Activated naive CD4-positive, alpha-beta T cell (primary cell): ENCODE measurements at places on chromosomes 5 and 9.

DNA sequence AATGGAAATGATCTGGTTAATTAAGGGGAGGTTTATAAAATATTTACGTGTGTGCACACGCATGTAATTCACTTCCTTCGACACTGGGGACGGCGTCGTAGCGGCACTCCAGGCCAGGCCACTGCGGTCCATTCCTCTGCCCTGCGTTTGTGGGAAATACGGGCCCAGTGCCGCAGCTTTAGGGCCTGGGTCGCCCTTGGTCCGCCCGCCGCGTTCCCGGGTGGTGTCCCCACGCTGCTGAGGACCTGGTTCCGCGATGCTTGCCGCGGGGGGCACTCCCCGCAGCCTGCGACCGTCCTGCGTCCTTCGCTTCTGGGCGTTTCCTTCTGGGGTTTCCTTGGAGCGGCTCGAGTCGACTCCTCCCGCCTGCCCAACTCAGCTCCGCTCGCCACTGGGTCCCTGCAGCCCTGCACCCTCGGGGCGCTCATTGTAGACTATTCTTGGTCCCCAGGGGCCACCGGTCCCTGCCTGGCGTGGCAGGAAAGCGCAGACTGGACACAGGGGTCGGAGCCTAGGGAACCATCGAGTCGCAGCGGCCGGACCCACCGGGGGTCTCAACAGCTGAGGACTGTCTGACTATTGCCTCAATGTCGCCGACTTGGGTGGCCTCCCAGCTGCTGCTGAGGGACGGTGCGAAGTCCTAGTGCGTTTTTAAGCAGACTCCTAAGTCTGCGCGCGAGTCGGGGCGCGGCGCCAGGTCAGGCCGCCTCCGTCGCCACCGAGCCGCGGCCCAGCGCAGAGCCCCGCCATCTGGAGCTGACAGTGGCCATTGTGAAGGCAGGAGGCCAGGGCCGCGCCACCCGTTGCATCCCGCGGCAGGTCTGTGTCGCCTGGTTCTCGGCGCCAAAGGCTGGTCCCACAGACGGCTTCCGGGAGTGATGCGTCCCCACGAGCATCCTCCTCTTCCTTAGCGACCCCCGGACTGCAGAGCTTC is 4.4 kb upstream of the IRX1 start:
- no peak for DNase-seq

DNA sequence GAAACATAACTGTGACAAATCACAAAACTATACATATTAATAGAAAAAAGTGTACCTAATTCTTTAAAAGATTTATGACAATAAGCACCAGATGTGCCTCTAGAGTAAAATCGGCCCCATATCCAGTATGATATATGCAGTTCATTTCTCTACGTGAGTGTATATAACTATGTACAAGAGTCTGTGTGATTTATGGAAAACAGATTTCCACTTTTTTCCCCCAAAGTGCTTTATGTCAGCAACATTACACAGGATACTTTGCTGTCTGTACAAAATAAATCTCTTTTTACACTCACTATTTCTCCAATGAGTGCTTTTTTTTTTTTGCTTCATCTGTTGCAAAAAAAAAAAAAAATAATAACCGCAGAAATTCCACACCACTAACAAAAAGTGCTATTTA is 298.8 kb upstream of the RFX3 start:
- DNase-seq, result no peak

DNA sequence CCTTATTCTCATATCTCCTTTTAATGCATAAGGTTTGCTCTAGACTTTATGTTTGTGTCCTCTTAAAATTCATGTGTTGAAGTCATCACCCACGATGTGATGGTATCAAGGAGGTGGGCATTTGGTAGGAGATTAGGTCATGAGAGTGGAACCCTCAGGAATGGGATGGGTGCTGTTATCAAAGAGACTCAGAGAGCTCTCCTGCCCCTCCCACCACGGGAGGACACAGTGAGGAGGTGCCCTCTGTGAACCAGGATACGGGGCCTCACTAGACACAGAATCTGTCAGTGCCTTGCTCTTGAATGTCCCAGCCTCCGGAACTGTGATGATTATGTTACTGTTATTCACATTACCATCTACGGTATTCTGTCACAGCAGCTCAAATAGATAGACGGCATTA is 359.0 kb downstream of the IRX1 start:
- DNase-seq, result no peak

DNA sequence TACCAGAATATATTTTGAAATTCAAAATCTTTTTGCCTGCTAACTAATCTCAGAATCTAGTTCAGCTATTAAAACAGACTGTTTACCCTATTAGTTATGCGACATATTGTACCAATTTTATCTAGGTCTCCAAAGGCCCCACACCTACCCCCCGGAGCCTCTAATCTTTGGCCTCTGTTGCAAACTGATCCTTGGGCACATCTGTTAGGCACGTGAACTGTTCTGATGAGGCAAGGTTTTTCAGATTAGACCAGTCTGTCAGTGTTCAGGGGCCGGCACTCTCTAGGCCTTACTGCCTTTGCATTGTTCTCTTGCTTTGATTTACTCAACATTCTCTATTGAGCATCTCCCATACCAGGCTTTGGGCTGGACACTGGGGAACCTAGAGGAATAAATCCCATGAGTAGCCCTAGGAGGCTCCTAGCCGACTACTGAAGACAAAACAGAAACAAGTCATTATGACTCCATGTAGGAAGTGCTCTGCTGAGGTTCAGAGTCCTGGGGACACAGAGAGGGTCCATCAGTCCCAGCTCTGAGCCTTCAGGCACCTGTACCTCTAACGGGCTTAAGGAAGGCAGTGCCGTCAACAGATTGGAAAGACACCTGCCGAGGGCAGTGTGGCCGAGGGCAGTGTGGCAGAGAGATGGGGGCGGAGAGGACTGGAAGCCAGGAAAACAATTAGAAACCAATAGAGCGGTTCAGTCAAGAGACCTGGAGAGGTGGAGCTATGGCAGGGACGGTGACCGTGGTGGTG is 245.1 kb downstream of the AOPEP start:
- DNase-seq, result no peak

DNA sequence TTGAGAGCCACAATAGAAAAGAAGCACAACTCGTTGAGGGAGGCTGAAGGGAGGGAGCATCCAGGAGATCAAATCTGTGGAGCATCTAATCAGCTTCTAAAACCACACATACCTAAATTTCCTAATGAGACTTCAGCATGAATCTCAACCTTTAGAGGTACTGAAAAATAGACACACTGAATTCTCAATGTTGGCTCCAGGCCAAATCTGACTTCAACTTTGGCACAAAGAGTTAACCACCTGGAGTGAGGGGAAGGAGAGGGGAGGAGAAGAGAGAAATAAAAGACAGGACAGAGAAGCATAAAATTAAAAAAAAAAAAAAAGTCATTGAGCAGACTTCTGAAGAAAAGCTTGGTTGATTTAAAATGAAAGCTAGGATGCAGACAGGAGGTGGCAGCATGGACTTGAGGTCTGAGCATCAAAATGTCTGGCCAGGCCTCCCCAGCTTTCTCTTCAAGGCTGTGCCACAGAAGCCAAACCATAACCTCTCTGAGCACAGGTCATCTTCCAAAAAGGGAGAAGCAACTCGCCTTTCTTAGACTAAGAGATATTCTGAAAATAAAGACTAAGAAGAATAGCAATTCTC is 205.6 kb downstream of the DENND1A start:
- no peak for DNase-seq

DNA sequence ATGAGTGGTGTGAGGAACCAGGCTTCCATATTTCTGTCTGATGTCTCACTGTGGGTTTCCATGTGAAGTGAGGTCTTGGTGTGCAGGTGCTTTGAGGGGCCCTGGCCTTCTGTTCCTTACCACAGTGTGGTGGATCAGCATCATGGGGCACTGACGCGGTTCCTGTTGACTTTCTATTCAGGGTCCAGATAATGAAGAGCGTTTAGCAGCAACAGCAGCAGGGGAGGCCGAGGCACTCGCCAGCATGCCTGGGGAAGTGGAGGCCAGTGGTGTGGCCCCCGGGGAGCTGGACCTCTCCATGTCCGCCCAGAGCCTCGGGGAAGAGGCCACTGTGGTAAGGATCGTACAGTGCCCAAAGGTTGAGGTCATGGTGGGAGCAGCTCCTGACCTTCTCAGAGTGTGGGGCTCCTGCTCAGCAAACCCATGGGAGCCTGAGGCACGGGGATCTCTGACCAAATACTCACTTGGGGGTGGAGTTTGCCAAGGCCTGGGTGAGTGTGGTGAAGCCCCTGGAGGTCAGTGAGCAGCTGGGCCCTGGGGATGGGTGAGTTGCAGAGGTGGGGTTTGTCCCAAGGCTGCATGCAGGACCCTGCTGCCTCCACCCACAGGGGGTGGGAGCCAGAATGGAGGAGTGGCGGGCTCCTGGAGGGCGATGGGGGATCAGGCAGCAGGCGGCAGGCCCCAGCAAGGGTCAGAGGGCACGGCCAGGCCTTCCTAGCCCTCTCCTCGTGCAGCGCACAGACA is 61.2 kb downstream of the COL15A1 start:
- no peak for DNase-seq

DNA sequence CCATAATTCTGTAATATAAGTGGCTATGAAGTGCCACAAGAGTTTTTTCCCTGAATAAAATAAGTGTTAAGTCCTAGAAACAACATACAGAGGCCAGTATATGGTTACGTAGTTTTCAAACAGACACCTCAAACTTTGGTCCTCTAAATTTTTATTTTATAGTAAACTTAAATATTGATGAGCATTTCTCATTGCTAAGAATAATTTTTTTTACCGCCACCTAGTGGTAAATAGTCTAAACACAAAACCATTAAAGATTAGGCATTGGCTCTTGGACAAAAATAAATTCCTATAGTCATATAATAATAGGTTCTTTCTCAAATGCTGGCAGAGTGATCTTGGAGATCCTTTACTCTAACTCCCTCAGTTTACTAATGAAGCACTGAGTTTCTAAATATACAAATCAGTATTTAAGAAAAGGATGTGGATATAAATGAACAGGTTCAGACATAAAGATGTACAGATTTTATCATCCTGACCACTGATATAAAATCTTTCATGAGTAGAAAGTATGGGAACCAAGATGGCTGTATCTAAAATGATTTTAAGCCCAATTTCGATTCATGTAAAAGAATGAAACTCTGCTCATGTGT is 136.2 kb downstream of the FANCC start:
- no peak for DNase-seq

DNA sequence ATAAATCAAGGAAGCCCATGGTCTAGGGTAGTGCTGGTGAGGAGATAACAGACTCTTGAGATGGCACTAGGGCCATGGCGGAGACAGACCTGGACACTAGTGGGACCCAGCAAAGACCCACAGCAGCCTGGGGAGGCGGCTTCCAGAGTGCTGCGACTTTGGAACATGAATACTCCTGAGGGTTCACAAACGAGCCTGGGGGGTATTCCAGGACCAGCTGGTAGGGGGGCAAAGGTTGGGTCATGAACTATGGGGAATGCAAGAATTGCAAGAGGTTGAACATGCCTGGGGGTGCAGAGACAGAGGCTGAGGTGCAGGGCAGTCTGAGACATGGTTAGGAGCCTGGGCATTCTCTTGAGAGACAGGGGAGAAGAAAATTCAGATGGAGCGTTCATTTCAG is 43.8 kb upstream of the SPTLC1 start:
- DNase-seq, result no peak

DNA sequence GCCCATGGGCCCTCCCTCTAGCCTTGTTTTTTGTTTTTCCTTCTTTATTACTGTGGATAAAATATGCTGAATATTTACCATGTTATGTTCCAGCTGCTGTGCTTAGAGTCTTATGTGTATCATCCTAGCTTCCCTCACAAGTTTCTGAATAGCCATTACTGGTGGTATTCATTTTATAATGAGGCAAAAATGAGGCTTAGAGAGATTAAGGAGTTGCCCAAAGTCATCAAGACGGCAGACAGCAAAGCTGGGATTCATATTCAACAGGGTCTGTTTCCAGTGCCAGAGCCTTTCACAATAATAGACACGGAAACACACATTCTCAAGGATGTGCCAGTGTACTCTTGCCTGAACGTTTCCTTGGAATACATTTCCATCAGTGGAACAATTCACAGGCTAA is 258.1 kb downstream of the CTNND2 start:
- no peak for DNase-seq

- no peak for DNase-seq
These were observed 391.1 kb upstream of the ZNF608 start for GRCh38 chr5:125137535-125137934.

DNA sequence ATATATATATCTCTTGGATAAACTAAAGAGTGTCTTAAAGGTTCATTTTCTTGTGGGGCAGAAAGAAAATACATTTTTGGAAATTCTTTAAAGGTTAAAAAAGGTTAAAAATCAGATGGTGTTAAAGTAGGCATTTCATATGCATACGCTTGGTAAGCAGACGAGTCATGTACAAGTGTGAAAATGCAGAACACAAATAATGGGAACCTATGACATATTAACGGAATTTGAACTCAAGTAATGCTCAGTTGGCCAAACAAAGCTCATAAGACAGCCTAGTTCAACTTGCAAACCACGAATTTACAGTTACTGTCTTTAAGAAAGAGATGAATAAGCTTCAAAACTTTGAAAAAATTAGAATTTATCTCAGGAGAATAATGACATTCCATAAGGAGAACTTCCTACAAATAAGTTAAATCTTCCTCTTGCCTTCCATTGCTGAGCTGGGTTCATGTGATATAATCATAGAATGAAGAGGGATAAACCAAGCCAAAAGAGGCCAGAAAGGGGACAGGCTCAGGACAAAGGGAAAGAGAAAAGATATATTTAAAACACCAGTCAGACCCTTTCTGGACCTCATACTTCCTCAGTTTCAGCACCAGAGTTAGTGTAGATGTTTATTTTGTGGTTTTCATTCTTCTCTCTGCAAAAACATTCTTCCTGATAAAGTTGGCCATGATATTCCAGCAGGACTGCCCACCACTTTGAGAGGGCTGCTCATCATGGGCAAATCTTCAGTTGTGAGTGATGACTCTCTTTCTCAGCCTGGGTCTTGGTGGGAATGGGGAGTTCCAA is 256.7 kb upstream of the CD180 start:
- no peak for DNase-seq

GRCh38 chr5:94640176-94640575 is 21.7 kb downstream of the SLF1 start:
- DNase-seq, result no peak

DNA sequence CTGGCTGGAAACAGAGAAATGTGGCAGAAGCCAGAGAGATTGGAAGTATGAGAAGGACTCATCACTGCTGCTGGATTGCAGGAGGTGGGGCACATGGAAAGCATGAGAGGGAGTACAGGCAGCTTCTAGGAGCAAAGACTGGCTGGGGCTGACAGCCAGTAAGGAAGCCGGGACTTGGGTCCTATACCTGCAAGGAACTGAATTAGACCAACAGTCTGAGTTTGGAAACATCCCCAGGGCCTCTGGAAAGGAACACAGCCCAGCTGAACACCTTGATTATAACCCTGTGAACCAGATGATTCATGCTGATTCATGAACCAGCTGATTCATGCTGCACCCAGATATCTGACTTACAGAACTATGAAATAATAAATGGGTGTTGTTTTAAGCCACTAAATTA is 93.4 kb downstream of the OSTF1 start:
- no peak for DNase-seq

GRCh38 chr9:13904746-13905145 is 409.2 kb downstream of the NFIB start:
- DNase-seq, result no peak

GRCh38 chr5:10621832-10622231 is 58.0 kb downstream of the ANKRD33B start:
- no peak for DNase-seq

GRCh38 chr9:125121146-125121545 is 22.2 kb downstream of the SCAI start:
- DNase-seq, result no peak
